ENCODE measurements at places on chromosomes 11 and 22.

DNA sequence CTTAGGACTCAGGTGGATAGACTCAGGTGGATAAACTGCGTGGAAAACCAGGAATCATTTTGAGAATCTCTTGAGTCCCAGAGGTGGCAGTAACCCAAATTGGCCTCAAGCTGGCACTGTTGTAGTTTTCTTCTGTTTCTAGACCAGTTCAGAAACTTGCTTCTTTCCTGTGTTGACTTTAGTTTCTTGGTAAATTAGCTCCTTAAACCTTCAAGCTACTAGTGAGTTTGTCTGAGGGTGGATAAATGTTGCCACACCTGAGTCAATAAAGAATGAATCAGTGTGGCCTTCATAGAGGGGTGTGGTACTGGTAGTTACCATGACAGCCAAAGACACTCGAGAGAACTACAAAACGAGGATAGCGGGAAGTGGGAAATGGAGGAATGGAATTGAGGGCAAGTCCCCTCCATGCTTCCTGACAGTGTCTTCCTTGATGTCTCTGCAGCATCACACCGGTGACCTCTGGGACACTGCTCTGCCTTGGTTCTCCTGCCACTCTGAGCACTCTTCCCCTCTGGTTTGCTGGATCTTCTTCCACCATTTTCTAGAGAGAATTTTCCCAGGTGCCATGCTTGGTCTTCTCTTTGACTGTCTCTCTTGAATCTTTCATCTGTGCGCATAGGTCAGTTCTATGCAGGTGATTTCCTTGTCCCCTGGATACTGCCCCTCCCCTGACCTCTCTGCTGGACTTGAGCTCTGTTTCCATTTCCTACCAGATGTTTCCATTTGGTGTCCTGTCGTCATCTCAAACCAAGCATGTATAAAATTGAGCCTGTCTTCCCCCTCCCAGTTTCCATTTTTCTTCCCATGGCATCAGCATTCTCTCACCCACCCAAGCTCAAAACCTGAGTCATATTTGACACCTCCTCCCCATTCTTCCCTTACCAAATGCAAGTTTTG, 7.2 kb downstream of the POLD4 start:
- DNase-seq, result peak; percentile 94

DNA sequence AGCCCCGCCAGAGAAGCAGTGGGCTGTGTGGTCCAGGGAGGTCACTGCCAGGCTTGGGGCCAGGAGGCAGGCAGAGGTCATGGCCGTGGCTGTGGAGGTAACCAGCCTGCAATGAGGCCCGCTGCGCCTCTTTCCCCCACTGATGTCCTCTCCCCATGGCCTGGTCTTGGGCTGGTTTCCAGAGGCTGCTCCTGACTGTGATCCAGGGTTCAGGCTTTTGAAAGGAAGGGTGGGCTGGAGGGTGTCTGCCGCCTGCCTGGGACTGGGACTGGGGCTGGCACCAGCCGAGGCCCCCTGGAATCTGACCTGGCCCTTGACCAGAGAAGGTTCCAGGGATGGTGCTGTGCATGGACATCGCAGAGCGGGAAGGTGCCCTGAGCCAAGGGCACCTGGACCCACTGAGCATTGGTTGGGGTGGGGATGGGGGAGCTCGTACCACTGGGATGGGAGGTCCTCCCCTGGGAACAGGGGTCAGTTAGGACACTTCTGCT, 59.6 kb upstream of the THY1 start:
- no peak for DNase-seq

DNA sequence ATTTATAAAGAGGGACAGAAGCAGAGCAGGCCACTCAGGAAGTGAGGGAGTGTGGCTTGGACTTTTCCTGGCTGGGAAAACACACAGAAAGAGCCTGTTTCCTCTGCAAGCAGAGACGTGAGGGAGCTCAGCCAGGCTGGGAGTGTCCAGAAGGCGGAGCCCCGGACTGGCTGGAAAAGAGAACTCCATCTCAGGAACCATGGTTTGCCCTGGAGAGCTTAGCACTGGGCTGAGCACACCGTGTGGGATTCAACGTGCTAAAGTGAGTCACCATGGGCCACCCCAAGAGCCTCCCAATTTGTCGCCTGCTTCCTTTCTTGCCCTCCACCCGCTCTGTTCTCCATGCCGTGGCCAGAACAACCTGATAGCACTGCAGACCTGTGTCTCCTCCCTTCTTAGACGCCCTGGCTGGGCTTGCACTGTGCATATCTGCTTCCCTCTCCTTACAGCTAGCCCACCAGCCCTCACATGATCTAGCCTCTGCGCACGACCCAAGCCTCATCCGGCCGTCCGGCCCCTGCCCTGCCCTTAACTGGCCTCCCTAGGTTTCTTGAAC, 51.8 kb downstream of the GALNT18 start:
- no peak for DNase-seq

DNA sequence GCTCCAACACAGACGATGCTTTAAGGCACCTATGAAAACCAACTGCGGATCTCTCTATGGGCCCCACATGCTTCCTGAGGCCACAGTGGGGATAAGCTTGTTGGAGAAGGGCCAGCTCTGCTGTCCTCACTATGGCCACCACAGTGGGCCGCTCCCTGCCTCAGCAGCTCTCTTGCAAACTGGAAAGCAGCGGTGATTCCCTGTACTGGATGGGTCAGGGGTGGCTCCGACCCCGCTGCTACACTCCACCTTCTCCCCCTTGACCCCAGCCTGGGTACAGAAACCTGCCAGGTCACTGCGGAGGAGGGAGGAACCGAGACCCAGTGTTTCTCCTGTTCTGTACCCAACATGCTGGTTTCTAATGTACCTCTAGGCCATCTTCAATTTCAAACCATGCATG, 403.9 kb downstream of the CTTN start:
- no peak for DNase-seq

GRCh38 chr11:90134478-90135003, at the start of gene NAALAD2:
Gene NAALAD2, plus strand, starts transcription at chr11:90134663. Its CDS starts 96 bp downstream, at chr11:90134759.
- no peak for DNase-seq

GRCh38 chr22:36252754-36253522, at the start of gene APOL1:
Gene APOL1, plus strand, starts transcription at chr22:36253133. Its CDS starts 1,823 bp downstream, at chr22:36254956.
- DNase-seq, result peak; percentile 22

DNA sequence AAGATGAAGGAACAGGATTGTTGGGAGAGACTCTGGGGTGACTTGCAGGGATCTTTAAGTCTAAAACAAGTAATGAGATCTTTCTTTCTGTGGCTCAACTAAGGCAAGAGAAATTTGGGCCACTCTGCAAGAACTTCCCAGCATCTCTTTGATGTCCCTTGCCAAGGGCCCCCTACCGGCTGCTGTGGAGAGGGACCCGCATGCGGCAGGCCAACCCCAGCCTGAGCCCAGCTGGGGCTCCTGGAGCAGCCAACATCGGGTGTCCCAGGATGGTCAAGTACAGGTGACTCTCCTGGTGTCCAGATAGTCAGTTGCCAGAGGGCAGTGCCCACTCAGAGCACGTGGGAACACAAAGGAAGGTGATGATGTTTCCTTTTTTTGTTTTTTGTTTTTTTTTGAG, 363.2 kb downstream of the TBC1D22A start:
- no peak for DNase-seq

- no peak for DNase-seq
These were observed 85.4 kb downstream of the WNT7B start for GRCh38 chr22:45891471-45891995.

GRCh38 chr11:19389787-19390303, 149.1 kb upstream of the E2F8 start:
- no peak for DNase-seq

GRCh38 chr22:19845054-19845722, 9.5 kb downstream of the GNB1L start:
- no peak for DNase-seq

- no peak for DNase-seq
These were observed 68.7 kb downstream of the CCDC81 start for GRCh38 chr11:86443415-86443814.

DNA sequence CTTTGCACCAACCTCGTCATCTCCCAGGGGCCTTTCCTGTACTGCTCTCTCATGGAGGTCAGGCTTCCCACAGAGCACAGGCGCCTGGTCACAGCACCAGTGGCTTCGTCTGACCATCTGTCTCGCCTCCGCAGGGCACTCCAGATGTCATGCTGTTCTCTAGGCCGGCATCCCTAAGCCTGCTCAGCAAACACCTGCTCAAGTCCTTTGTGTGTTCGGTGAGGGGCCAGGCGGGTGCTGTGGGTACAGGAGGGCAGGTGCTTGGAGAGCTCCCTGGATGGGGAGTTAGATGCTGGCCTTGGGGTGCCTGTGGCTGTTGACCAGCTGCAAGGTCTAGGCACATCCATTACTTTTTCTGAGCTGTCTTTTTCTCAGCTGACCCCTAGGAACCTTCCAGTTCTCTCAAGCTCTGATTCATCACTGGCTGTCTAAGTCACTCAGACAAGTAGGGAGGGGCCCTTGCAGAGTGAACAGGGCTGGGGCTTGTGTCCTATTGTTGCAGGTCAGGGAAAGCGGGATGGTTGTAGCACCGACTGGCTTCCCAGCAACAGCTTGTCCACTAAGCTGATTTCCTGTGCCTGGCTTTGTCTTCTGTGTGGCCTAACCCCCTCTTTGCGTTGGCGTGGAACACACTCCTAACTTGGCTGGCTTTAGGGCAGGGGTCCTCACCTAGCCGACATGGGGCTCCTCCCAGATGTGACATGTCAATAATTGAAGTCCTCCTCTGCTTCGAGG, 9.2 kb downstream of the CLDN5 start:
- DNase-seq, result peak; percentile 18

GRCh38 chr11:97722065-97722464, 1298.7 kb upstream of the CNTN5 start:
- DNase-seq, result no peak

DNA sequence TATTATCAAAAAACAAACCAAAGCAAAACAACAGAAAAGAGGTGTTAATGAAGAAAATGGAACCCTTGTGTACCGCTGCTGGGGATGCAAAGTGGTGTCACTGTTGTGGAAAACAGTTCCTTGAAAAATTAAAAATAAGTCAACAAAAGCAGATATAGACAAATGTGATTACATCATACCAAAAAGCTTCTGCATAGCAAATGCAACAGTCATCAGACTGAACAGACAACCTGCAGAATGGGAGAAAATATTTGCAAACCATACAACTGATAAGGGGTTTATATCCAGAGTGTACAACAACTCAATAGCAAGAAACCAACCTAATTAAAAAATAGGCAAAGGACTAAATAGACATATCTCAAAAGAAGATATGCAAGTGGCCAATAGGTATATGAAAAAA, 22.9 kb upstream of the CARS1 start:
- no peak for DNase-seq

- no peak for DNase-seq
These were observed 2.1 kb downstream of the CCDC73 start for GRCh38 chr11:32792111-32792947.

- no peak for DNase-seq
These were observed 281.2 kb downstream of the CADM1 start for GRCh38 chr11:115222863-115223530.

DNA sequence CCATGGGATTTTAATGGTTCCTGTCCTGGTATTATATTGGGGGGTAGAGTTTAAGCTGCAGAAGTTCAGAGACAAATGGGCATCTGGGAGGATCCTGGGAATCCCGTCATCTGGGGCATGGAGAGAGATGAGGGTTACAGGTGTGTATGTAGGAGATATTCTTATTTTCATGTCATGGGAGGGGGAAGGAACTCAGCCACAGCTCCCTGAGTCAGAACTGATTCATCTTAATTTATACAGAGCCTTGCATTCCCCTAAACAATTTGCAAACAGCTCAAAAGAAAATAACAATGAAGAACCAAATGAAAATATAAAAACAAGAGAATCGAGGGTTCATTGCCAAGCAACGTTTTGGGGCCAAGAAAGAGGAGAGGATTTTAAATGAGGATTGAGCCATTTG, 155.9 kb upstream of the TBCEL start:
- no peak for DNase-seq

GRCh38 chr11:126034039-126034932, 28.4 kb downstream of the CDON start:
- no peak for DNase-seq

GRCh38 chr11:123188508-123189165, 6.4 kb downstream of the CLMP start:
- no peak for DNase-seq

DNA sequence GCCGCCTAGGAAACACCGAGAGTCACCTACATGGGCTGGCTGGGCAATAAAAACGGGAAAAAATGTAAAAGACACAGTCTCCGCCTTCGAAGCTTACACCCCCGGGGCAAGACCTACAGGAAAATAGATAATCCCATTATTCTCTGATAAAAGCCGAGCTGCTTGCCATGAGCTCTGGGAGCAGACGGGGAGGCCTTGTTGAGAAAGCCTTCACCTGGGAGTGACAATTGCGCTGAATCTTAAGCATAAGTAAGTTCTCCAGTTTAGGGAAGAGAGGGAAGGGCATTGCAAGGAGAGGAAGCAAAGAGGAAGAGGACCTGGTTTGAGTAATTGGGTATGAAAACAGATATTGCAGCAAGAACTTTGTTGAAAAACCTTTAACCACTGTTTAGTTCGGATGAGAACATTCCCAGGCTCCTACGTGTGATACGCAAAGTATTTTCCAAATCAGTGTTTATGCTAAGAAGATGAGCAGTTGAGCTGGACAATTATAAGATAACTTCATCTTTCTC, 813 bp upstream of the BTBD10 start:
- no peak for DNase-seq

All from epithelial cell of prostate (primary cell).